Activated CD4-positive, alpha-beta T cell treated with anti-CD3 and anti-CD28 coated beads for 4 hours (primary cell): ENCODE measurements at places on chromosomes 5 and 9.
A peak's percentile ranks its signal among the peaks of the same experiment; 100 is the strongest.

- no peak for DNase-seq
These were observed 49.1 kb upstream of the SLIT3 start for GRCh38 chr5:169350016-169350415.

DNA sequence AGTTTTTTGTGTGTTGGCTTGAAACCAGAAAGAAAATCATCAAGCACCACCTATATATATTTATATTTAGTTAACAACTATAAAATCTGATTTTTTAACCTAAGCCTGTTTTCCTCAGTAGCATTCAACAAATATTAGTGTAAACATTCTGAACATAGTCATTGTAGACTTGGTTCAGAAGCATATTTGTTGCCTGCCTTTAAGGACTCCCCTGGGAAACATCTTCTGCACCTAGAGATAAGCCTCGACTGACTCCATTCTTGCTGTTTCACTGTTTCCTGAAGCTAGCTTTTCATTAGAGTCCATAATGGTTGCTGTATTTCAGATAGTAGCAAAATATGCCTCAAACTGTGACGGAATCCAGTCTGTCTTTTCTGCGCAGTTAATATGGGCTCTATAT, 123.5 kb downstream of the TRIO start:
- DNase-seq: no peak

DNA sequence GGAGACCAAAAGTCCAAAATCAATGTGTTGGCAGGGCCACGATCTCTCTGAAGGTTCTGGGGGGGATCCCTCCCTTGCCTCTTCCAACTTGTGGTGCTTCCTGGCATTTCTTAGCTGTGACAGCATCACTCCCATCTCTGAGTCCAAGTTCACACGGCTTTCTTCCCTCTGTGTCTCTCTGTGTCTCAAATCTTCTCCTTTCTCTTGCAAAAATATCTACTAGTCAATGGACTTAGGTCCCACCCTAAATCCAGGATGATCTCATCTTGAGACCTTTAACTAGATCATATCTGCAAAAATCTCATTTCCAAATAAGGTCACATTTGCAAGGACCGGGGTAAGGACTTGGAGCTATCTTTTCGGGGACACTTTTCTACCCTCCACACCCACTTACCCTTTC, 186.1 kb downstream of the HSD17B3 start:
- no peak for DNase-seq

- no peak for DNase-seq
These were observed 6.8 kb upstream of the FCHSD1 start for GRCh38 chr5:141657937-141658545.

DNA sequence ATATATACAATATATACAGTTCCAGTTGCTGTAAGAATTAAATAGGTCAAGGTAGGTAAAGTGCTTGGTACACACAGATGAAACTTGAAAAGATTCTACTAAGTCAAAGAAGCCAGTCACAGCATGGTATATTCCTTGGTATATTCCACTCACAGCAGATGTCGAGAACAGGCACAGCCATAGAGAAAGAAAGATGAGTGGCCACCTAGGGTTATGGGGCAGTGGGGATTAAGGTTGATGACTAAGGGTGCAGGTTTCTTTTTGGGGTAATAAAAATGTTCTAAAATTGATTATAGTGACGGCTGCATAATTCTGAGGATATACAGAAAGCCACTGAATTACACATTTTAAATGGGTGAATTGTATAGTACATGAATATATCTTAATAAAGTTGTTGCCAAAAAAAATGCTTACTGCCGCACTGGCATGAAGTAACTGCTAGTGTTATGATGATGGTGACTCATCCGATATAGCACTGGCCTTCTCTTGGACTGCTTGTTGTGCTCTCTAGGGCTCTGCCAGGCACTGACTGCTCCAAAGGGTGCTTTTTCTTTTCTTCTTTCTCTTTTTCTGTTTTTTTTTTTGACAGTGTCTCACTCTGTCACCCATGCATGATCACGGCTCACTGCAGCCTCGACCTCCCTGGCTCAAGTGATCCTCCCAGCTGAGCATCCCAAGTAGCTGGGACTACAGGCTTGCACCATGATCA, 23.5 kb downstream of the TBC1D2 start:
- no peak for DNase-seq

GRCh38 chr9:135618866-135619598, 20.3 kb downstream of the GLT6D1 start:
- DNase-seq: no peak

- no peak for DNase-seq
These were observed at the start of gene PRDM12 for GRCh38 chr9:130664251-130665028. PRDM12 (plus strand) TSS chr9:130664594; CDS start chr9:130664654, 60 bp downstream.

GRCh38 chr5:50990296-50990924, 324.0 kb downstream of the PARP8 start:
- no peak for DNase-seq

DNA sequence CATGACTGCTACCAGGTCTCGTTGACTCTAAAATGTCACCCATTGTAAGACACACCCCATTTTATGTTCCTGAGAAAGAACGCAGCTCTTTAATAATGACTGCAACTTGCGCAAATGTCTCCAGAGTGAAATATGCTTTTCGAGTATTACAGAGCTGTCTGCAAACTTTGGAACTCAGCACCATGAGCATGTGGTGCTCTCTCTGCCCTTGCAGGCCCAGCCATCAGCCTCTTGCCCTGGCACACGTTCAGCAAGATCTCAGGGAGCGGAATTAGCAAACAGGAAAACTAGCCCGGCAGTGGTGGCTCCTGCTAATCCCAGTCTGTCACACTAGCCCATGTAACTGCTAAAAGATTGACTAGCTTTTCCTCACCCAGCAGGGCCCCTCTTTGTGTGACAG, 114.5 kb upstream of the SLC1A3 start:
- no peak for DNase-seq

DNA sequence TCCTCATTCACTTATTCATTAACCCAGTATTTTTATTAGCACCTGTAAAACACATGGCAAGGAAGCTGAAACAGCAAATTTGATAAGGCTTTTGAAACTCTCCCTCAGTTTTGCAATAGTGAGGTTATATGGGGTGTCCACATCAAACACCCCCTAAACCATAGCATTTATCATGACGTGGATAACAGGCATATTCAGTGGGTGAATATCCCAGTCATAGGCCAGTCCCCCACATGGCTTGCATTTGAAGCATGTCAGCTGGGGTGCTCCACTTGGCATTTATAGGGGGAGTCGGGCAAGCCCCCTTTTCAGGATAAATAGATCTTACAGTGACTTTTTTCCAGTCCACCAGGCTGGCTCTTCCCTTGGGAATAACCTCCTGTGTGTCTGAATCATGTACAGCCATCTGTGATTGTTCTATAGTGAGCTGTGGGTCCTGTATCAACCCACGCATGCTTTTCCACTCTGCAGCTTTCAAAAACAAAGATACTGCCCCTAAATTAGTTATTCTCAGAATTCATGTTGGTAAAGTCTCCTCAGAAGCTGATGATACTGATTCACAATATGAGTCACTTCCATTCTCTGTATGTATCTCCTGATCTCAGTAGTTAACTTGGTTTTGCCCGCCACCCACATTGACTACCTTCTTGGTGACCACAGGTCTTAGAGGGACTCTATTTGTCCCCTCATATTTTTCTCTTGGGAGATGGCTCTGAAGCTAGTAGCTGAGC, 84.4 kb upstream of the SPIN1 start:
- peak; percentile 7 for DNase-seq

DNA sequence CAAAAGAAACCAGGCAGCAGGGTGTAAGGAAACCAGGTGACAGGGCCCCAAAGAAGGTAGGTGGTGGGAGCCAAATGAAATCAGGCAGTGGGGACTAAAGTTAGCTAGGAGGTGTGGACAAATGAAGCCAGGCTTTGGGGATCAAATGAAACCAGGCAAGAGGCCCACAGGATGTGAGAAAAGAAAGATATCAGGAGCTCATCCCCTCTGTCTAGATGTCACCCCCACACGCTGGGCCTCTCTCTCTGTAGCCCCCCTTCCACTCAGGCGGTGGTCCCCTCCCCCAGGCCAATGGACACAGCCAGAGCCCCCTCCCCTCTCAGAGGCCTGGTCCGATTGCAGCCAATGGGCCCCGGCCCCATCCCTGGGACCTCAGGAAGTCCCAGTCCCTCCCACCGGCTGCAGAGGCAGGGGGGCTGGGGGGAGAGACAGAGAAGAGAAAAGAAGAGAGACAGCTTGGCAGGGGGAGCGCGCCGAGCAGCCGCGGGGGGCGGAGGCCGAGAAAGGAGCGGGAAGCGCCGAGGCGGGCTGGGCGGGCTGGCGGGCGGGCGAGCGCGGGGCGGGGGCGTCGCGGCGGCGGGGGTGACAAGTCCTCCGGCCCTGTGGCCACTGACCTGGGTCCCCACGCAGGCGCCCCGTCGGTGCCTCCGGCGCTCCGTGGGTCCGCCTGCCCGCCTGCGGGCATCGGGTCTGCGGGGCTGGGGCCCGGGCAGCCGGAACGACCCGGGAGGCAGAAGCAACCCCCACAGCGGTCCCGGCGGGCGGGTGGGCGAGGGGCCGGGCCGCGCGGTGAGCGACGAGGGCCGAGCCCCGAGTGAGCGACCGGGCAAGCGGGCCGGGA, 11.9 kb downstream of the CNTFR start:
- DNase-seq: no peak

DNA sequence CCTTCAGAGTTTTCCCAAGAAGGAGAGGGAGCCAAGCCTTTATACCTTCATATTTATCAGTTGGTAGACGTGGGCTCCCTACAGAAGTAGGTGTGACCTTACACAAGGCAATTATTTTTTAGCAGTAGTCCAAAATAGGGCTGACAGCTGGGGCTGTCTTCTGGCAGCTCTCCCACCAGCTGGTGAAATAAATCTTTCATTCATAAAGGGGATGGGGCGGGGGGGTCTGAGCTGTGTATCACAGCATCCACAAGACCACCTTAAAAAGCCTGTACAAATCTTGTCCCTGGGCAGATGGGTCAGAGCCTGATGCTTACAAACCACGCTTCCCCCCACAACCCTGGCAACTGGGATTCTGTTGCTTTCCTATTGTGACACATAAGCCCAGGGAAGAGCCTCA, 19.7 kb downstream of the CSF2 start:
- no peak for DNase-seq

GRCh38 chr9:96302021-96302420, at the start of gene HSD17B3:
HSD17B3 (minus strand) TSS chr9:96302176; CDS start chr9:96302104, 72 bp downstream.
- no peak for DNase-seq

GRCh38 chr5:68745448-68745847, 348.4 kb upstream of the SLC30A5 start:
- no peak for DNase-seq

GRCh38 chr5:150575745-150576448, 64.6 kb upstream of the SYNPO start:
- no peak for DNase-seq

- no peak for DNase-seq
These were observed 201.2 kb downstream of the GAPVD1 start for GRCh38 chr9:125462861-125463291.

- no peak for DNase-seq
These were observed 79.0 kb downstream of the OSTF1 start for GRCh38 chr9:75167281-75167680.

- DNase-seq: no peak
These were observed 382.8 kb upstream of the ZNF608 start for GRCh38 chr5:125129151-125129806.

DNA sequence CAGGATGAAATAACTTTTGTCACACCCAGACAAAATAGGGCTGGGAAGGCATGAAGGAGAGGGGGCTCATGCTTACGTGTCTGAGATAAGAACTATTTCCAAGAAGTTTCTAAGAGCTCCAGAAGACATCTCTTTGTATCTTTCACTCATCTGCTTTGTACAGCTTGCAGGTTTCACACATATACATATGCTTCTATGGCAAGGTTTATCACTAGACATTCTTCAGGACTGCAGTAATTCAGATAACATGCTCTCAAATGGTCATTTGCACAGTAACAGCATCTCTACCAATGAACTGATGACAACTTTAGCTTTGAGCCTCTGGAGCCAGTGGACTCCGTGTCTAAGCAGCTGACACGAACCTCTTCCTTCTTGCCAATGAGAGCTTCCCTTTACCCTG, 3.2 kb downstream of the OR1J1 start:
- DNase-seq: no peak

GRCh38 chr9:104386425-104387069, 117.5 kb upstream of the OR13F1 start:
- no peak for DNase-seq

- no peak for DNase-seq
These were observed 61.5 kb upstream of the CPEB4 start for GRCh38 chr5:173826428-173827350.

- DNase-seq: no peak
These were observed 382.6 kb downstream of the RASEF start for GRCh38 chr9:82680179-82680935.

GRCh38 chr5:107388141-107388861, 282.4 kb downstream of the EFNA5 start:
- no peak for DNase-seq

DNA sequence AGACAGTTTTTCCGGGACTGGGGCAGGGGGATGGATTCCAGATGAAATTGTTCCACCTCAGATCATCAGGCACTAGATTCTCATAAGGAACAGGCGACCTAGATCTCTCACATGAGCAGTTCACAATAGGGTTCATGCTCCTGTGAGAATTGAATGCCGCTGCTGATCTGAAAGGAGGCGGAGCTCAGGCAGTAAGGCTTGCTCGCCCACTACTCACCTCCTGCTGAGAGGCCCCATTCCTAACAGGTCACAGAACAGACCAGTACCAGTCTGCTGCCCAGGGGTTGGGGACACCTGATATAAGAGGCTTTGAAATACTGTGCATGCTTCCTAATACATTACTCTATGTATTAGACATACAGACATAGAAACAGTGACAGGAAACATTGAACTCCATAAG, 41.1 kb downstream of the PTPRD start:
- no peak for DNase-seq

DNA sequence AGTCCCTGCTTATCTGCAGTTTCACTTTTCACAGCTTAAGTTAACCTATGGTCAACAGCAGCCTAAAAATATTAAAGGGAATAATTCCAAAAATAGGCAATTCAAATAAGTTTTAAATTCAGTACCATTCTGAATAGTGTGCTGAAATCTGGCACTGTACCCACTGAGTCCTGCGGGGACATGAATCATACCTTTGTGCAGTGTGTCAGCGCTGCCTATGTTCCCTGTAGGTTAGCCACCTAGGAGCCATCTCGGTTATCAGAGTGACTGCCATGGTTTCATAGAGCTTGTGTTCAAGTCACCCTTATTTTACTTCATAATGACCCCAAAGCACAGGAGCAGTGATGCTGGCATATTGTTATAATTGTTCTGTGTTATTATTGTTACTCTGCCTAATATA, 139.9 kb downstream of the GPBP1 start:
- no peak for DNase-seq

- no peak for DNase-seq
These were observed 49.3 kb upstream of the ZNF366 start for GRCh38 chr5:72556351-72557166.

DNA sequence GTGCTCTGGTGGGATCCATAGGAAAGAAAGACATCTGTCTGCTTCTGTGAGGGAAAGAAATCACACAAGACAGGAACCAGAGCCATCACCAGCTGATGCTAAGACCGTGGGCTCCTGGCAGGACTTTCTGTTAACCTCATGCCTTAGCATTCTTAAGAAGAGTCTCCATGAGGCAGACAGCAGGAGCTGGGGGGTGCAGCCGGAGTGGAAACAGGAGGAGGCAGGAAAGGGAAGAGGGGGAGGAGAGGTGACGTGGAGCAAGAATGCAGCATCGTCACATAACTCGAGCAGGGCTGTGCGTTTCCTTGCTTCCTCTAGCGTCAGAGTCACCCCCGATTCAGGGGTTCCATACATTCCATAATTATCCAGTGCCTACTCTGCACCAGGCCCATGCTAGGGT, 53.6 kb downstream of the ERGIC1 start:
- no peak for DNase-seq
